ENCODE measurements at places on chromosomes 3 and 15.

DNA sequence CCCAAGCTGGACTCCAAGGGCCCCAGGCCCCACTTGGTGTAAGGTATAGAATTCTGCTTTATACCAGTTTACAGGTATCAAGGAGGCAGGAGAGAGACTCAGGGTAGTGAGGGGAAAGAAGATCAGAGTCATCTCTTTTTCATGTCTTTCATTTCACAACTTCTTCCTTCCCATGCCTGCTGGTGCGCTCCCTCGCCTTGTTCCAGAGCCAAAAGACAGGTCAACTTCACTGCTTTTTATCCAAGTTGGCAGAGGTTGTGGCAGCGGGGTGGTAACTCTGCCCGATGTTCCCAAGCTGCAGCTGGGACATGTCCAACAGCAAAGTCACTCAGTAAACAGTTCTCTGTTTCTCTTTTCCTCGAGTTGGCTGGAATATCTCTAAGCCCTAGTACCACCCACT lies 86.3 kb upstream of the TCF12 start:
- peak; percentile 43 for DNase-seq

- DNase-seq = no peak
These were observed 340.8 kb upstream of the CTDSPL start for GRCh38 chr3:37520907-37521341.

- no peak for DNase-seq
These were observed 66.8 kb downstream of the PDE8A start for GRCh38 chr15:85048430-85048829.

DNA sequence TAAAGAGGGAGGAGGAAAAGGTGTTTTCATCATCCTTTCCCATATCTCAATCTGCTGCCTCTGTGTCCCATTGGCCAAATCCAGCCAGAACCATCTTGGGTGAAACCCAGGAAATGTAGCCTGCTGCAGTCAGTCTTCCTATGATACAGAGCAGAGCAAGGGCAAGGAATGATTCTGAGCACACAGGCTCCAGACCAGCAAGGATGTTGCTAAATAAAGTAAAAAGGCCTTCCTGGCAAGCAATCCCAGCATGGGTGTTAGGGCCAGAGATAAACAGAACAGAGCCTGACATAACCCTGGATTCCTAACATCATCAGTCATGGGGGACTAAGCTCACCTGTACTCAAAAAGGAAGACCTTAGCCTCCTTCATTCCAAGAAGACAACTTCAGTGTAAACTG lies 90.7 kb upstream of the AGTR1 start:
- peak; percentile 54 for DNase-seq

- no peak for DNase-seq
These were observed 51.0 kb upstream of the RAP2B start for GRCh38 chr3:153111016-153111415.

DNA sequence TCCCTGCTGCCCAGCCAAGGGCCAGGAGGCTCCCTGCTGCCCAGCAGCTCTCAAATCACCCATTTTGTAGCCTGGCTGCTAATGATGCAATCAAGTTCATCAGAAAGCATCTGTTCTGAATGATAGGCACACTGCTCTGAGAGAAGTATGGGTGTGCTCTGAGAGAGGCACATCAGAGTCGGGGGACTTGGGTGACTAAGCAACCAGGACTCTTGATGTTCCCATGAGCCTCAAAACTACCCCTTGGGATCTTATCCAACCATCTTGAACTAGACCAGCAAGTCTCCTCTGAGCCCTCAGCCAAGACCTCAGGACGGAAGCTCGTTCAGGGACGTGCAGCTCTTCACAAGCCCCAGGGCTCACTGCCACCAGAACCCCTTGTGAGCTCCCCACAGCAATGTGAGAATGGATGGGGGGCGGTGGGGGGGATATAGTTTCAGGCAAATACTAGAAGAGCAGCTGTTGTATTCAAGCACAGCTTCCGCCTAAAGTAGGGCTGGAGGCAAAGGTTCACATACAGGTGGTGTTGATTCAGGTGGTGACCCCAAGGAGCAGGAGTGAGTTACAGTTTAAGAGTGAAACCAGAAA lies 52.2 kb upstream of the HES1 start:
- peak; percentile 21 for DNase-seq

Measured in left colon (tissue), 2 donors.